ENCODE measurements at places on chromosomes 4 and X.
A peak's percentile ranks its signal among the peaks of the same experiment; 100 is the strongest.

GRCh38 chr4:88910101-88910500 is 146.9 kb downstream of the FAM13A start:
- DNase-seq = no peak

- DNase-seq = no peak
Measured at GRCh38 chrX:135425026-135425965, 3.6 kb downstream of the SMIM10L2A start.

GRCh38 chrX:154369449-154370299 is 4.8 kb downstream of the FLNA start:
- peak; percentile 95 for DNase-seq

DNA sequence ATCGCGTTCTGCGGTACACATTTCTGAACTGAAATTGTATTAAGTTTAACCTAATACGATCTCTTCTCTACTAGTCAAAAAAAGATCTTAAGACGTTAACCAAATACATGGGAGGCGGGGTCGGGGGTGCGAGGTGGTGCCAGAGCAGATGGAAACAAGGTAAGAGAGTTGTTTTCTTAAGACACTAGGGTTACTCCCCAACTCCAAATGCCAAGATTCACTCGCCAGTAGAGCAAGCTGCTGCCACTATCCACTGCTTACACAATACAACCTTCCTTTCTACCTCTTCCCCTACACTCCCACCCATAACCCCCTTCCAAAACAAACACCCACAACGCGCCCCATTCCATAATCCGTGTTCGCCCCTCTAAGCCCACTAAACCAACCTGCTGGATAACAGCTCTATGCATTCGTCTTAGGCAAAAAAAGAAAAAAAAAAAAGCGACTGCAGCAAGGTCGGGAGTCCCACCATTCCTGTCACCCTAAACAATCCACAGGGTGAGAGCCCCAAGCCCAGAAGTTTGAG is 1.3 kb downstream of the LCORL start:
- no peak for DNase-seq

DNA sequence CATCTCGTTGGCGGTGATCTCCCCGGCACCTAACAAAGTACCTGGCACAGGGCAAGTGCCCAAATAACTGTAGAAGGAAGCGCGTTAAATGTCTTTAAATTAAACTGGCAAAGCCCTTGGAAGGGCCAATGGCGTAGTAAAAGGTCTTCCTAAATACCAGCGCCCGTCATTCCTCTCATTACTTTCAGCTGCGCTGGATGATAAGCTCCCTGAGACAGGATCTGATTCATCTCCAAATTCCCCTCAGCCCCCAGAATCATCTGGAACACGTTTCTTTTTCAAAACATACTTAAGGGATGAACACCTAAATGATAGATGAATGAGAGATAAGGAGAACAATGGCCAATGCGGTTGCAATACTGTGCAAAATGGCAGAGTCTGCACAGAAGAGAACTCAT is 95.1 kb downstream of the AFAP1 start:
- peak; percentile 97 for DNase-seq

GRCh38 chrX:81537723-81538122 is 335.8 kb downstream of the SH3BGRL start:
- DNase-seq = no peak

DNA sequence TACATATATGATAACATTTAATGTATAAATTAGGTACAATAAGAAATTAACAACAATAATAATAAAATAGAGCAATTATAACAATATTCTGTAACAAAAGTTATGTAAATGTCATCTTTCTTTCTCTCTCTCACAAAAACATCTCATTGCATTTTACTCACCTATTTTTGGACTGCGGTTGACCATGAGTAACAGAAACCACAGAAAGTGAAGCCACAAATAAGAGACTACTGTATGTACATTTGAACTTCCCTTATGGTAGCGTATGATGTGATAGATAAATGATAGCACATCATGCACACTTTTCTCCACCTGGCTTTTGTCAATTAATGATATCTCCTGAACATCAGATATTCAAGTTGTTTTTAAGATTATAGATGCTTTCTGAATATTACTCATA is 80.5 kb downstream of the HNRNPD start:
- no peak for DNase-seq

DNA sequence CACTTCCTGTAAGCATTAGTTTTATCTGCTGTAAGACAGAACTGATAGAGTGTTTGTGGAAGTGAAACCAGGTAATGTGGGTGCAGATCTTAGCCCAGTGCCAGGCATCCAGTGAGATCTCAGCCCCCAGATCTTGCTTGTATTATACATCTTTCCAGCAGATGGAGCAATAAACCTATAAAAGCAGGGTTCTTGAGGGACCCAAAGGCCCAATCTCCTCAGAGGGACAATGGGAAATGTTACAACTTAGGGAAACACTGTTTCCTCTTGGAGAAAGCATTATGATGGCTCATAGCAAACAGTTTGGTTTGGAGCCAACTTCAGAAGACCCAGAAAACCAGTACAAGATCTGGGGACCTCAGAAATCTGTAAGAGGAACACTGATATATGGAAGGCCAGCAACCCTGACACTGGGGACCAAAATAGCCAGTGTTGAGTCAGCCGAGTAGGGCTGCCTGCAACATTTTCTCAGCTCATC is 206.3 kb downstream of the SLC7A11 start:
- peak; percentile 73 for DNase-seq

DNA sequence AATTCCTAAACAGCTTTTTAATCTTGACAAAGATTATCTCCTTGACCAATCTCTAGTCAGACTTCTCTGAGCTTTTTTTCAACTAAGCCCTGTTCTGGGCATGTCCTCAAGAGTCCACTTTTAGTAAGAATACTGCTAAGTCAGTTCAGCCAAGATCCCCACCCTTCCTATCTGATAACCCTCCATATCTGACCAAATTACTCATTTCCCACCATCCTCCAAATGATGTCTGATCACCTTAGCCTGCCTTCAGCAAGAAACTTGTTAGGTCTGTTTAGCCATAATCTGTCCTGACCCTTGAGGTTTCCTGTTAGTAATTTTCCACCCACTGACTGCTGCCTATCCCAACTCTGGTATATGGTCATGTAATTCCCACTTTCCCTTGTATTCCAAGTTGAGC is 65.2 kb downstream of the FAM13A start:
- DNase-seq = no peak

GRCh38 chr4:78058591-78059523 is 1.7 kb downstream of the FRAS1 start:
- peak; percentile 30 for DNase-seq

DNA sequence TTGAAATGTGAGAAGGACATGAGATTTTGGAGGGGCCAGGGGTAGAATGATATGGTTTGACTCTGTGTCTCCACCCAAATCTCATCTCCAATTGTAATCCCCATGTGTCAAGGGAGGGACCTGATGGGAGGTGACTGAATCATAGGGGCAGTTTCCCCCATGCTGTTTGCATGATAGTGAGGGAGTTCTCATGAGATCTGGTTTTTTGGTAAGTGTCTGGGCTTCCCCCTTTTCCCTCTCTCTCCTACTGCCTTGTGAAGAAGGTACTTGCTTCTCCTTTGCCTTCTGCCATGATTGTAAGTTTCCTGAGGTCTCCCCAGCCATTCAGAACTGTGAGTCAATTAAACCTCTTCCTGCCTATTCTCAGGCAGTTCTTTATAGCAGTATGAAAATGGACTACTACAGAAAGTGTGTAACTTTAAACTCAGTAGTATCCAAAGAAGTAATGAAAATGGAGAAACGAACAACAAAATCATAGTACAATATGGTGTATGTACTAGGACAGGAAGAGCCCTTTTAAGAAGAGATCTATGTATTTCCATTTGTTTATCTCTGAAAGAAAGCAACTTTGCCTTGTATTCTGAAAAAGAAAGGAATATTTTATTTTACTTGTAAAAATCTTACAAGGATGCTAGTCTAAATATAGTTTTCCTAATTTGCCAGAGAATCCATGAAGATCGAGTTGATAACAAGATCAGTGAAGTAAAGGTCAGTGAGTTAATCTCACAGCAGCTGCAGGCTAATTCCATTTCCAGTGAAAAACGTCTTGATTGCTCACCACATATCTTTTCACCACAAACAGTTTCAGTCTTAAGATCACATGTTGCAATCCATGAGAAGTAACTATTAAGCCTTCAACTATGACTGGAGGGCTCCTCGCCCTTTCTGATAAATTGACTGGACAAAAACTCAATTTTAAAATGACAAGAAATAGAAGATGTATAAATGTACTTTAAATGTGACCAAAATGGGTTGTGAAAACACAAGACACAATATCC is 20.5 kb downstream of the PKD2 start:
- DNase-seq = peak; percentile 80

DNA sequence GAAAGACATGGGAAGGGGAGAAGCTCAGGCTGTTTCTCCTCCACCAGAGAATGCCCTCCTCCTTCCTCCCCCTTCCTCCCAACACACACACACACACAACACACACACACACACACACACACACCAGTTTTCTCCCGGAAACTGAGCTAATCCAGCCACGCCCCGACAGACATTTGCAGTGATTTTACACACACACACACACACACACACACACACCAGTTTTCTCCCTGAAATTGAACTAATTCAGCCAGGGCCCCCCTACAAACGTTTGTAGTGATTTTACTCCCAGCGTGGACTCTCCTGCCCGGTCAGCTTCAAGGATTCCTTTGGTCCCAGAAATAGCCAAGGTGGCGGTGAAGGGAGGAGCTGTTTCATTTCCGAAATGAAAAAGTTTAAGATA is 32.9 kb upstream of the STX18 start:
- DNase-seq = peak; percentile 84

- DNase-seq = peak; percentile 20
Measured at GRCh38 chr4:153223427-153223801, 19.2 kb downstream of the TRIM2 start.
